ENCODE measurements at places on chromosomes 16 and 17.

- no peak for DNase-seq
Observed at GRCh38 chr17:37107406-37108083, 158.8 kb downstream of the AATF start.

GRCh38 chr17:21228845-21229244 lies 14.9 kb upstream of the TMEM11 start:
- DNase-seq = no peak

DNA sequence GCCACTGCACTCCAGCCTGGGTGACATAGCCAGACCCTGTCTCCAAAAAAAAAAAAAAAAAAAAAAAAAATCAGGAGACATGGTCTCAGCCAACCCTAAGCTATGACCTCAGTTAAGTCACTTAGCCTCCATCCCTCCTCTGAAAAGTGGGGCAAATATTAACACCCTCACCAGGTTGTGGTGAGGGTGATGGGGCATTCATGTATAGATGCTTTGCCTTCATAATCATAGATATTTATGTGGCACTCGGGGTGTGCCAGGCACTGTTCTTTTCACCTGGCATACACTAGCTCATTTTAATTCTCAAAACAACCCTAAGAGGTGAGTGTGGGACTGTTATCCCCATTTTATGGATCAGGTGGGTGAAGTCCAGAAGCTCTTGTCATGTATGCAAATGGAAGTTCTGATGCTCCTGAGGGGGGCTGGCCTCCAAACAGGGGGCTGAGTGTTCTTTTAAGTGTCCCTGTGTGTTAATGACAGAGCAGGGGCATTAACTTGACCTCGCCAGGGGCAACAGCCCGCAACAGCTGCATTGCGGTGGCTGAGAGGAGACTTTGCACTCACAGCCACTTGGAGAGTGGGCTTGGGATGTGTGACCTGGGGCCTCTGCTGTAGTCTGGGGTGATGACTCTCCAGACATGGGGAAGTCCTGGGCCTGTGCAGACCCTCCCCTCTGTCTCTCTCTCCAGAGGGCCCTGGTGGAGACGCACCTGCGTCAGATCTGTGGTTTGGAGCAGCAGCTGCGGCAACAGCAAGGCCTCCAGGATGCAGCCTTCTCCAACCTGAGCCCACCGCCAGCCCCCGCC lies 4.1 kb downstream of the TBKBP1 start:
- no peak for DNase-seq

DNA sequence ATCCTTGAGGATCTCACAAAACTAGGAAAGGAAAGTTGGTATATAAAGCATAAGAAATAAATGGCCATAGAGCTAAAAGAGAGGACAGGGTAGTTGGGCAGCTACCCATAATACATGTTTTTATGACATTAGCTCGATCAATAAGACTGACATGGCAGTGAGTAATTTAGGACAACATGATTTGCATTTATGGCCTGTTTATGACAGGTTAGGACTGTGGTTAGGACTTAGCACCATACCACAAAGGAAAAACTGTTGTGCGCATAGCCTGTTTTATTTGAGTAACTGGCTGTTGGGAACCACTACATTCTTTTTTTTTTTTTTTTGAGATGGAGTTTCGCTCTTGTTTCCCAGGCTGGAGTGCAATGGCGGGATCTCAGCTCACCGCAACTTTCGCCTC lies 18.0 kb upstream of the TRIM37 start:
- DNase-seq = peak; percentile 79

- no peak for DNase-seq
Observed at GRCh38 chr17:73733517-73733916, 89.3 kb upstream of the SDK2 start.

DNA sequence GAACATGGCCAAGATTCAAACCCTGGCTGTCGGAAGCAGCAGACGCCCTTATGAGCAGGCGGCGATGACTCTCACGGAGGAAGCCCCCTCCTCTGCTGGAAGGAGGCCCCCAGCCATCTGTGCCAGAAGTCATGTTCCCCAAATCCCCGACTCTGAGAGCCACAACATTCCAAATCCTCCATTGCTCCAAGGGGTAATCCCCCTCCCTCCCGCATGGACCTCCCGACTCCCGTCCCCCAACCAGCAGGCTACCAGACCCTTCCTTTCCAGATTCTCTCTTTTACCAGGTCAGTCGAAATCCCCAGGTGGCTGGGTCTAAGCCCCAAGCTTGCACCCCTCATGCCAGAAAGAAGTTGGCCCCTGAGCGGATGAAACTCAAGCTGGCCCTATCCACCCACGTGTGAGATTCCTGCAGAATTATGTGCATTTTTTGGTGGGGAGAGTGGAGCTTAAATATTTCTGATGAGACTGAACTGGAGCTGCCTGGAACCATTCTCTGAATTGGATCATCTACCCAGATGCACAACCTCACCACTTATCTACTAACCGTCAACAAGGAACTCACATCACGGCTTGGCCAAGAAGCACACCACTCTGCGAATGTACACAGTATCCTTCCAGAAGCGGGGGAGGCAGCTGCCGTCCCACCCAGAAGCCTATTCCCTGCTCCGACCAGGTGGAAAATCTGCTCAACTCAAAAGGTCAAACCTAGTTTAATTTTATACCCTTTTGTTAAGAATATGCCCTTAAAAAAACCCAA lies 283.5 kb downstream of the C16orf95 start:
- no peak for DNase-seq

GRCh38 chr17:66522591-66523272 lies 220.3 kb downstream of the PRKCA start:
- no peak for DNase-seq

DNA sequence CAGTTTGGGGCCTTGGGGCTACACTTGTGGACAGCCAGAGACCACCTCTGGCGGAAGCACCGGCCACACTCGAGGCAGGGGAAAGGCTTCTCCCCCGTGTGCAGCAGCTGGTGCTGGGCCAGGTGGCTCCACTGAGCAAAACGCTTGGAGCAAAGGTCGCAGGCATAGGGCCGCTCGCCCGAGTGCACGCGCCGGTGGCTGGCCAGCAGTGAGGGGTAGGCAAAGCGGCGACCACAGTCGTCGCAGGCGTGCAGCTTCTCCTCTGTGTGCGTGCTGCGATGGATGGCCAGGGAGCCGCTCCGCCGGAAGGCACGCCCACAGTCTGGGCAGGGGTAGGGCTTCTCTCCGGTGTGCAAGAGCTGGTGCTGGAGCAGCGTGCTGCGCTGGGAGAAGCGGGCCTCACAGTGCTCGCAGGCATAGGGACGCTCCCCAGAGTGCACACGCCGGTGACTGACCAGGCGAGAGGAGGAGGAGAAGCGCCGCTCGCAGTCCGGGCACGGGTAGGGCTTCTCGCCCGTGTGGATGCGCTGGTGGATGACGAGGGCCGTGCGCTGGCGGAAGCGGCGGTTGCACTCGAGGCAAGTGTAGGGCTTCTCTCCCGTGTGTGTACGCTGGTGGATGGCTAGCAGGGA lies 5.8 kb downstream of the ZNF689 start:
- DNase-seq = no peak

DNA sequence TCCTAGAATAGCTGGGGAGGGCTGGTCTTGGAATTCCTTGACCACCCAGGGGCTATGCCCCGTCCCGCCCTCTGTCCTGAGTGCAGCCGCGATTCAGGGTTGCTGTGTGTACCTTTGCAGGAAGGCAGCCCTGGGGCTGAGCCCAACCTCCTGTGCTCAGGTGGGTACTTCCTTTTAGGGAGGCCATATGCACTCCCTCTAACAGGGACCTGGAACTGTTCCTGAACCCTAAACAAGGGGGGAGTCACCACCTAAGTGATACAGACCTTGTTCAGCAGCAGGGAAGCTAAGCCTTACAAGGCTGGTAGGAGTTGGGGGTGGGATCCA lies 24.6 kb downstream of the LLGL2 start:
- no peak for DNase-seq

DNA sequence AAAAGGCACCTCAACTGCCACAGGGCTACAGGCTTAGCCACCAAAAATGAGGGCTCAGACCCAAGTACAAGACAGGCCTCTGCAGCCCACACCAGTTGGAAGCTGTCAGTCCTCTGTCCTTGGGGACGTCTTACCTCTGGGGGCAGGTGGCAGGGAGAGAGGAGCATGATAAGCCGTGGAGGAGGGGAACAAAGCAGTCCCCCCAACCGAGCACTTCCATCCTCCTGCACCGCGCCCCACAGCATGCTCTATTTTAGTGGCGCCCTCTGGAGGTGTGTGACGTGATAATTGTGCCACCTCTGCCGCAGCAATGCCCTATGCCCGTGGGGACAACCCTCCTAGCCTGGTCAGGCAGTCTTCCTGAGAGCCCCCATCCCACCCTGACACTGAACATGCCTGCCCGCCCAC lies 13.6 kb downstream of the G6PC3 start:
- DNase-seq = no peak

DNA sequence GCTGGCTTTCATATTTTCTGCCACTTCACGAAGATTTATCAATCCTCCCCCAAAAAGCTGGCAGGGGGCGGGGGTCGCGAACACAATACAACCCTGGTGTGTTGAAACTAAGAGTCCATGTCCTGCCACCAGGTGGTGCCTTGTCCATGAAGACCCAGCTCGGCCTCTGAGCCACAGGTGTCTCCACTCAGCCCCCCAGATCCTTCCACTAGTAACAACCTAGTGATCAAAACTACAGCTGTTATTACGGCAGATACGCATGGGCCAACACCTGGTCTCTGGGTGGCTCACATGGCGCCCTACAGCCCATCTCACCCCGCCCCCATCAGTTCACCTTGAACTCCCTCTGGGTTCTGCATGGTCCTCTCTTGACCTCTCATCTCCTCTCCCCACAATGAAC lies 27.7 kb downstream of the USP7 start:
- peak; percentile 63 for DNase-seq

DNA sequence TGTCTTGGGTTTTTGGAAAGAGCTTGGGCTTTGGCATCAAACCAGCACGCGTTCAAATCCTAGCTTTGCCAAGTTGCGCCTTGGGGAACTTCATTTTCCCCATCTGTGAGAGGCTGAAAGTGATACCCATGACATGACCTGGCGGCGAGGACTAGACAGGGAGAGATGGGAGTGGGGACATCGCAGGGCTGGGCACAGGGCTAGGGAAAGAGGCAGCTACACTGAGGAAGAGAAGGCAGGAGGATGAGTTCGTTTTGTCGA lies 202.9 kb downstream of the IRF8 start:
- no peak for DNase-seq

GRCh38 chr17:77535892-77536291 lies 395.1 kb downstream of the SEC14L1 start:
- no peak for DNase-seq

- no peak for DNase-seq
Observed at GRCh38 chr16:55102531-55102930, 171.9 kb downstream of the IRX5 start.

GRCh38 chr17:48626245-48627117 lies at the start of gene HOXB9:
Gene HOXB9, minus strand, starts transcription at chr17:48626358. Its CDS starts 89 bp downstream, at chr17:48626269.
- DNase-seq = no peak

DNA sequence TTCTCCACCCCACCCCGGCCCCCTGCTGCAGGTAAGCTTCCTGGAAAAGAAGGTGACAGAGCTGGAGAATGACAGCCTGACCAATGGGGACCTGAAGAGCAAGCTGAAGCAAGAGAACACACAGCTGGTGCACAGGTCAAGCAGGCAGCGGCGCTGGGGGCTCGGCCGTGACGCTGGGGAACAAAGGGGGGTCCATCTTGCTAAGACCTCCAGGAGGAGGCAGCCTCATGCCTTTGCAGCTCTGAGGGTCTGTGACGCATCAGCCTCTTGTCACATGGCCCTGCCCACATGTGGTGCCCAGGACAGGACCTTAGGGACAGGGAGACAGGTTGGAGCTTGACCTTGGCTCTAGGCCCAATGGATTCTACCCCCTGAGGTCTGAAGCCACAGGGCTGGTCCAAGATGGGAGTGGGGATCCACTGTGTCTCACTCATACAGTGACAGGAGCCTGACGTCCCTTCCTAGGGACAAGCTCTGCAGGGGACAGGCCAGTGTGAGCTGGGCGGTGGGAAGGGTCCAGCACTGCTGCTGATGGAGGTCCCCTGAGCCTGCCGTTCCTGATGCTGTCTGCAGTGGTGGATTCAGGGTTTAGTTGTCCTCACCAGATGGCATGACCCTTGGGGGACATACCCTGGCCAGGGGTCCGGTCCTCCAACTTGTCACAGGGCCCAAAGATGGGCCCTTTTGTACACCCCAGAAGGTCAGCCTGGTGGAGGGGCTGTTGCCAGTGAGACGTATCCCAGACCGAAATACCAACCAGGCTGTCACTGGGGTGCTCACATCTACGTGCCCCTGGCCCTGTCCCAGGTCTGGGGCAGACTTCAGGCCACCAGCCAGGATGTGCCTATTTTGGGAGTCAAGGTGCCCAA lies 132.6 kb downstream of the RAB11FIP4 start:
- no peak for DNase-seq

GRCh38 chr17:17635126-17635525 lies 43.6 kb upstream of the PEMT start:
- no peak for DNase-seq

DNA sequence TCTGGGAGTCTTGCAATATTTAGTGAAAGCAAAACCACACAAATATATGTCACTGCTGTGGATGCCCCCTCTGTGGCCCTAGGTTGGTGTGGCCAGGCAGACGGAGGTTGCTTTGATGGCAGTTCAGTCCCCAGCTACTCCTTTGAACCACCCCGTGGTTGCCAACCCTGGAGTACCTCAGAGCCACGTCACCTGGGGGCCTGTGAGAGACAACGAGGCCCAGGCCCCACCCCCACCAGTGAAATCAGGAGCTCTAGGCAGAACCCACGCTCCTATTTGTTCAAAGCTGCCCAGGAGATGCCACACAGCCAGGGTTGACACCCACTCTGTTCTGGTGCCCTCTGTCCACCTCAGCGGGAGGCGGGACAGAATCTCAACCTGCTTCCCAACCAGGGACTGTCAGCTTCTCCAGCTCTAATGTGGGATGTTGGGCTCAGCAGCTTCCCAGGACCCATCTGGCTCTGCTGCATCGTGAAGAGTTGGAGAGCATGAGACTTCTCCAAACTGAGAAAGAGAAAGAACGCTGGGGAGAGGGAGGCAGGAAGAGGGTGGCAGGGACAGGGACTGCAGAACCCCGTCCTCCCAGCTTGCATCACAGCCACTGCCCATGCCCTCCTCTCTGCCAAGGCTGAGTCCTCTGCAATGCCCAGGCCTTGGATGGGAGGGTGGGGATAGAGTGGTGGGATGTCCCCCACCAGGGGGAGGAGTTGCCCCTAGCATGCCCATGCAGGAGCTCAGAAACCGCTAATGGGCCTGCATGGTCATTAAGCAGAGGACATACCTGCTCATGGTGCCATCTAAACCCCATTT lies 81.8 kb downstream of the C16orf78 start:
- no peak for DNase-seq

DNA sequence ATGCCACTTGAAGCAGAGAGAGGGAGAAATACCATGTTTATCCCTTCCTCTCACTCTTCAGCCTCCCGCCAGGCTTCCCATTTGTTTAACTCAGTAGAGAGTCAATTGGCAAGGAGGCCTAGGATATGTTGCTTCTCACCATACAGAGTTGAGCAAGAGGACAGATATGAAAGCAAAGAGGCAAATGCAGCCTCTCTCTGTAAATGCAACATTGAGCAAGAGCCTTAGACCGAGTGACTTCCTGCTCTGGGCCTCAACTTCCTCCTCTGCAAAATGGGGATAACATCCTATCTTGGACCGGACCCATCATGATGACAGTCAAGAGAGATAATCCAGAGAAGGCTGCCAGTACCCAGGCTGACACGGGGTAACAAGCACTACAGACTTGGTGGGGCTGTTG lies 36.8 kb downstream of the SOCS1 start:
- no peak for DNase-seq

GRCh38 chr16:87121816-87122215 lies 195.4 kb downstream of the C16orf95 start:
- no peak for DNase-seq

- DNase-seq = no peak
Observed at GRCh38 chr17:40539711-40540411, 25.4 kb downstream of the CCR7 start.

Measured in GM12865 (cell line).